Femur (tissue), 1 donor: ENCODE measurements at places on chromosomes 1 and 21.

GRCh38 chr21:41121785-41122415 is 46.1 kb upstream of the BACE2 start:
- peak; percentile 87 for DNase-seq

DNA sequence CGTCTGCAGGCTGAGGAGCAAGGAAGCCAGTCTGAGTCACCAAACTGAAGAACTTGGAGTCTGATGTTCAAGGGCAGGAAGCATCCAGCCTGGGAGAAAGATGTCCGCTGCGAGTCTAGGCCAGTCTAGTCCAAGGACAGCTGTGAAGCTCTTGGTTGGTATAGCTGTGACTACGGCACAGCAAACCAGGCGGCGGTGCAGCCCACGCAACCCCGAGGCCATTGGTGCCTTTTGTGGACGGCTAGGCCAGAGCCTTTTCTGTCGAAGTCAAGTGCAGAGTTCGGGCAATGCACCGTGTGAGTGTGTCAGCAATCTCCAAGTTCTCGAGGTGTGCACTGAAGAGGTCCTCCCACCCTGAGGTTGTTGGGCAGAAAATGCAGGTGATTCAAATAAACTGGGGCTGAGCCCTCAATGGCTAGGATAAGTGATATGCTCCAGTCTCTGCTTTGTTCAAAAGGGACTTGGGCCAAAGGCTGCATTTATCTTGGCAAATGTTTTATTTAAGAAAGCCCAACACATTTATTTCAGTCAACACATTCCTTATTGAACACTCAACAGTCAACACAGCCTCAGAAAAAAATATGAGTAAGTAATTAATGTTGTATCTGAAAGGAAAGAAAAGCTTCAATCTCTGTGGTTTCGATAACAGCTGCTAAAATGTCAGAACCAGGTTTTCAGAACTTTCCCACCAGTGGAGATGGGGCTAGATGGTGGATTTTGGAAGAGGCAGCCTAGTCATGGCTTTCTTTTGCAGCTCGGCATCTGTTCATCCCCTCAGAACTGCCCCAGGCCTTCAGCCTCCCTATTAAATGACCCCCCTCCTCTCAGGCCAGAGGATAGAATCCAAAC is 78.1 kb upstream of the COX20 start:
- DNase-seq, result no peak

GRCh38 chr1:76136894-76137293 is 62.3 kb downstream of the ST6GALNAC3 start:
- no peak for DNase-seq

GRCh38 chr21:32569261-32570230 is 15.8 kb downstream of the TCP10L start:
- peak; percentile 83 for DNase-seq

- DNase-seq, result no peak
Measured at GRCh38 chr1:6912518-6912917, 127.3 kb downstream of the CAMTA1 start.

- DNase-seq, result no peak
Measured at GRCh38 chr1:186206048-186206570, 168.9 kb downstream of the TPR start.

DNA sequence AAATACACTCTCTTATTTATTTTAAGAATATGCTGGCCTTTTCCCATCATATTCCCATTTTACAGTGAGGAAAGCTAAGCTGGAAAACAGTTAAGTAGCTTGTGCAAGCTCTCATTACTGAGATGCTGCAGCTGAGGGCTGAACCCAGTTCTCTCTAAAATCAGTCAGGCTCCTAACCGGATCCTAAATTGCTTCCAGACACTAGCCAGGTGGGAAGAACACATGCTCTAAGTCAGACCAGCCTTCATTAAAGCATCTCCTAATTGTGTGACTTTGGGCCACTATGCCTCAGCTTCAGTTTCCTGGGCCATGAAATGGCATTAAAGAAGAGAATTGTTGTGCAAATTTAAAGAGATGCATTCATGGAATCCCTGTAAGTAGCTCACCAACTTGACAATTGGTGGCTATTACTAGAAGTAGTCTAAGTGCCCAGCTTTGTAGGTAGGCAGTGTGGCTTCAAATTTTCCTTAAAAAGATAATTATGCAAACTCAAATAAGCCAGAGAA is 228.4 kb downstream of the DAB1 start:
- DNase-seq, result no peak

DNA sequence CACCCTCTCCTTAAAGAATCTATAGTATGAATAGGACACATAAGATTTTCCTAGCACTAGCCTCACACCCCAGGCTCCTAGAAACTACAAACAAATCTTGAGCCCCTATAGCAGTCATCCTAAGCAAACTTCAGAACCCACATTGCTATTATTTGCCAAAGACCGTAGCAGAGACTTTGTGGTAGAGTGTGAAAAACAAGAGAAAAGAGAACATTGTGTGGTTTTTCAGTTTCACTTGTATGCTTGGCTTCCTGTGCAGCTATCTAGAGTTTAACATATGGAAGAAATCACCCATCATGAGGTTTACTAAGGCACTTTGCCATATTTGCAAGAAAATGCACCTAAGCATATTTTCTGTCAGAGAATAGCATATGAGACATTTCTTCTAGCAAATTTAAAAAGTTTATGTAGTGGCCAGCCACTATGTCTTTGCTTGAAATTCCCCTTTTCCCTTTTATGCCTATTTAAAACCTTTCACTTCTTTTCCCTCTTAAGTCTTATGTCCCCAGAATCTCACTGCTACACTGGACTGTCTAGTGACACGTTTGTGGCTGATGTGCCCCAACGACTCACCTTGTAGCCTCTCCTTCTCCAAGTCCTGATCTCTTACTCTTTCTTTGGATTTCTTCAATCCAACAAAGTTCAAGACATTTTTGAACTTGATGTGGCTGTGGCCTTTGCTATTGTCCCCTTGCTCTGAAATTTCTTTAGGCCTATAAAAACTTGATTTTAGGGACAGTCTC is 25.6 kb downstream of the CCDC190 start:
- no peak for DNase-seq

GRCh38 chr1:180250883-180251509 is 20.9 kb downstream of the LHX4 start:
- DNase-seq, result no peak

DNA sequence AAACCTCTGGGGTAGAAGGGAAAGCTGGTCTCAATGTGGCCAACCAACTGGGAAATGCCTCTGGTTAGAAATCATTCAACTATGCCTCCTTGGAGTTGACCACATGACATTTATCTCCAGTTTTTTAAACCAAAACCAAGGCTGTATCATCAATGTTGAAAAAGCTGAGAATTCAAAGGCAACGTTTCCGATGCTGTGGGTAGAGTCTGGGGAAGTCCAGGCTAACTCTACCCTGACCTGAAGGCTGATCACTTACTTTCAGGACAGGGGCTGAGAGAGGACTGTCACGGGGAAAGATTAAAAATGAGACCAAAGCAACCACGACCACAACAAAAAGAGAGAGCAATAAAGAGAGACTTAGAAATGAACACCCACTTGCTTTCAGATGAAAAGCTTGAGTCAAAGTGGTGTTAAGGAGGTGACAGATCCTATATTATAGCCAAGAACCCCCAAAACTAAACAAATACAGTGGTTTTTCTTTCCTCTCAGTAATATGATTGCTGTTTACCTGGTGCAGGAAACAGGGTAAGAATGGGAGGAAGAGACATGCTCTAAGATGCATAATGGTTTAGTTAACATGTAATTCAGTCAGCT is 90.8 kb upstream of the TNFSF4 start:
- DNase-seq, result no peak

- DNase-seq, result no peak
Measured at GRCh38 chr1:163820226-163820625, 498.5 kb downstream of the NUF2 start.

GRCh38 chr1:28266920-28267322 is 7.6 kb downstream of the SESN2 start:
- DNase-seq, result no peak

DNA sequence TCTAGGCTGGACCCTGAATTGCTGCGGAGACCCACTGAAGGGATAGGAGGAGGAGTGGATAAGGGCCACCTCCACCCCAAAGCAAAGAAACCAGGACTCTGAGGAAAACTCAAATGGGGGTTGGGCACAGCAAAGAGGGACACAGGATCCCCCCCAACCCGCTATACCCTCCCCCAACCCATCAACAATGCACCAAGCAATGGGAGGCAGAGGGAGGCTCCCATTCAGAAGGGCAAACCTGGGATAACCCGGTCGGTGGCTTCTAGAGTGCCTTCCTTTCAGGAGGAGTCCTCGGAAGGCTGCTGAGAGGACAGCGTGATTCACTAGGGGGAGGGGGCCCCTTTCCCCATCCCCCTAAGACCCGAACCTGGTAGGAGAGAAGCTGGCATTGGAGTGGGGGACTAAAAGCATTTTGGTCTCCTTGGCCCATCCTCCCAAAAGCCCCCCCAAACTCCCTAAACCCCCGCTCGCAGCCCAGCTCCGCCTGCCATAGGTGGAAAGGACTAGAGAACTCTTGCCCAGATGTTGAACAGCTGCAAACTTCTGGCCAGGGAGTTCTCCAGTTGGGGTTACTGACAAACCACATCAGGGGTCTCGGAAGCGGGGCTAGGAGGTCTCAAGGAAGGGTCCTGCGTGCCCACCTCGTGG is 1.3 kb downstream of the MEF2D start:
- no peak for DNase-seq

DNA sequence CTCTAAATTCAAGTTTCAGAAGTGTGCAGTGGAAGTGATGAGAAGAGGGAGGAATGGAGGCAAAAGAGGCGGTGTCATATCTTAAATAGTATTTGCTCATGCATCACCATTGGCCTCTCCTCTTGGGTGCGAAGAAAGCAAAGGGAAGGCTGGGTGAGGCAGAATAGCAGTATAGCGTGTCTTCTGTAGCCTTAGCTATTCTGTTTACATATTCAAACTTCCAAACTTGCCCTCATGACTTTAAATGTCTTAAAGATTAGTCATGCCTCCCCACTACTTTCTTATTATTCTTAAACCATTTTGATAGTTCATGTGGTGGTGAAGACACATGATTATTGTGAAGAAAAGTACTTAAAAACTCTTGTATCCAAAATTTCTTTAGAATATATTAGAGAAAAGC is 104.6 kb upstream of the TENT5C start:
- DNase-seq, result no peak

DNA sequence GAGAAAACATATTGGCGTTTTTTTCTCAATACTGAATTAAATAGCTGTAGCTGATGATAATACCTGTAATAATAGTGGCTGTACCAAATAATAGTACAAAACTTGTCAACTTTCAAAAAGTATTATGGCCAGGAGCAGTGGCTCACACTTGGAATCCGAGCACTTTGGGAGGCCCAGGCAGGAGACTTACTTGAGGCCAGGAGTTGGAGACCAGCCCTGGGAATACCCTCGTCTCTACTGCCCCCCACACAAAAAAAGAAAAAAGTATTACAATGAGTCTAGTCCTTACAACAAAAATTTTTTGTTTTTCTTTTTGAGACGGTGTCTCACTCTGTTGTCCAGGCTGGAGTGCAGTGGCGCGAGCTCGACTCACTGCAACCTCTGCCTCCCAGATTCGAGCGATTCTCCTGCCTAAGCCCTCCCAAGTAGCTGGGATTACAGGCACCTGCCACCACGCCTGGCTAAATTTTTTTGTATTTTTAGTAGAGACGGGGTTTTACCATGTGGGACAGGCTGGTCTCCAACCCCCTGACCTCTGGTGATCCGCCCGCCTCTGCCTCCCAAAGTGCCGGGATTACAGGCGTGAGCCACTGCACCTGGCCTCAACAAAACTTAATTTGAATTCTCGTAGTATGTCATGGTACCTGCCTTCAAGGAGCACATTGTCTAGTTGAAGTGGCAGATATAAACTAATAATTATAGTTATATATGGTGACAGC is 1.4 kb downstream of the RBBP4 start:
- DNase-seq, result no peak

GRCh38 chr21:25323356-25323949 is 283.8 kb downstream of the MRPL39 start:
- no peak for DNase-seq

- no peak for DNase-seq
Measured at GRCh38 chr1:36654586-36654985, 171.9 kb upstream of the CSF3R start.
